ENCODE measurements at places on chromosomes 1 and 21. TPM values are rescaled to one million over a fixed set of nuclear protein-coding genes. Genes with fewer than 3 reads are reported as not detected.

DNA sequence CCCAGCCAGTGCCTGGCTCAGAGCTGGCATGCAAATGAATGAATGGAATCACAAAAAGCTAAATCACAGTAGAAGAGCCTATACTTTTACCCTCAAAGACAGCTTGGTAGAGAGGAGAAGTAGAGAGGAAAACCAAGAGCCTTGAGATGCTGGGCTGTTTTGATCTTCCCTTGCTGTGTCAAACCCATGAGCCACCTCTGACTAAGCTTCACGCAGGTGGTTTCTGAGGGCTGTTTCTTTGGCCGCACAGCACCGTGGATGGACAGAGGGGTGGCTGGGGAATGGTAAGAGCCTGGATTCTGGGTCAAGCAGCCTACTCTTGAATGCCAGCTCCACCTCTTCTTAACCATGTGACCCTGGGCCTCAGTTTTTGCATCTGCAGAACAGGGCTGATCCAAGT, 18.6 kb downstream of the ABCG1 start:
- DNase-seq, result peak; percentile 67

- DNase-seq, result no peak
Measured at GRCh38 chr1:52323731-52324130, 42.3 kb downstream of the CC2D1B start.

DNA sequence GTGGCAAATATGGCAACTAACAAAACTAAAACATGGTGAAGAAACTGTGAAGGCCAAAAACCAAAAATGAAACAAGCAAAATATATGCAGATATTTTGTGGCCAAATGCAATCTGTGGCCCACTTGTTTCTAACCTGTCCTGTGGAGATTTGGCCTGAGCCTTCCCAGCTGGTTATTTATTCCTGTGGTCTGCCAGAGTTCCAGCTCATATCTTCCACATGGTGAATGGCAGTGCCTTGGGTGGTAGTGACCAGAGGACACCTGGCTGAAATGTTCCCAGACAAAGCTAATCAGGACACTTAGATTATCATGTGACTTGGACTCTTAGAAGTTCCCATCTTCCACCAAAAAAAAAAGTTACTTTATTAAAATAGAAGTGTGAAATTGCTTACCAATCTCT, 39.7 kb downstream of the RNASEL start:
- DNase-seq, result no peak

Gene FAM229A
- 1.8 TPM for total RNA-seq

DNA sequence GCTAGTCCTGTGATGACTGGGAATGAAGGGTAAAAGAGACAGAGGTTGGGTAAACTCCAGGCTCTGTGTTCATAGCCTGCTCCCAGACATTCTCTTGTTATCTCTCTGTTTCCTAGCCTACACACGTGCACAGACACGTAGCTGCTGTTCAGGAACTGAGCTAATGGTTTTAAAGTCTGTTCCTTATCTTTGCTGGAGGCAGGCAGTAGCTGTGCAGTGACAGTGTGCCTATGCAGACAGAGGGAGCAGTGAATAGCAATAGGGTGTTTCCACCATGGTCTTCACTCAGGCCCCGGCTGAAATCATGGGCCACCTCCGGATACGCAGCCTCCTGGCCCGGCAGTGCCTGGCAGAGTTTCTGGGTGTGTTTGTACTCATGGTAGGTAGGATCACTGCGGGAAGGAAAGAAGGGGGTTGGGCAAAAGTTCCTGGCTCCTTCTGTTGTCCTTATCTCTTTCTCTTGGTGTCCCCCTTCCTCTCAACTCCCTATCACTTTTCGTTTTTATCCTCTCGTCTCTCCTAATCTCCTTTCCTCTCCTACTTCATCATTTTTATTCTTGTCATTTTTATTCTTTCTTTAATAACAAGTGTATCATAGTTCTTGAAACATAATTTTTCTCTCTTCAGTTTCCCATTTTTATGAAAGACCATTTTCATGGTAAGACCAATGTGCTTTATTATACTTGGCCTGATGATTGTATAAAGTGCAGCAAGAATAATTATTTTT, at the start of gene AQP10:
Gene AQP10 (plus strand): TSS at position 212 of the 727 bp plus-strand sequence. CDS start 63 bp downstream, at position 275.
- DNase-seq, result no peak

DNA sequence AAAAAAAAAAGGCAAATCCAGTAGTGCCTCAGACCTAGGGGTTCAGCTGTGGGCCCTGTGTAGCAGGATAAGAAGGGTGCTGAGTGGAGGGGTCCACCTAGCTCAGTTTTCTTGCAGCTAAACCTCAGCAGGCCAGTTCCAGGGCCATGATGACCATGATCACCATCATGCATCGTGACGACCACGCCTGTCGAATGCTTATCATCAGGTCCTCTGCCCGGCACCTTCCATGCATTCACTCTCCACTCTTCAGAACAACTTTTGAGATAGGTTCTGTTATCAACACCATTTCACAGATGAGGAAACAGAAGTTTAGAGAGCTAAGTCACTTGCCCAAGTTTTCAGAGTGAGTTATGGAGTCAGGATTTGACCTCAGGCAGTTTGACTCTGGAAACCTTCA, 54.9 kb downstream of the ACBD3 start:
- DNase-seq, result peak; percentile 35

Gene LENEP
- total RNA-seq, result 0.88 TPM

Gene CENPL
- total RNA-seq, result 12.1 TPM

Gene C1QTNF12
- total RNA-seq, result 0.36 TPM

GRCh38 chr1:178746345-178746744, 21.3 kb downstream of the RALGPS2 start:
- no peak for DNase-seq

DNA sequence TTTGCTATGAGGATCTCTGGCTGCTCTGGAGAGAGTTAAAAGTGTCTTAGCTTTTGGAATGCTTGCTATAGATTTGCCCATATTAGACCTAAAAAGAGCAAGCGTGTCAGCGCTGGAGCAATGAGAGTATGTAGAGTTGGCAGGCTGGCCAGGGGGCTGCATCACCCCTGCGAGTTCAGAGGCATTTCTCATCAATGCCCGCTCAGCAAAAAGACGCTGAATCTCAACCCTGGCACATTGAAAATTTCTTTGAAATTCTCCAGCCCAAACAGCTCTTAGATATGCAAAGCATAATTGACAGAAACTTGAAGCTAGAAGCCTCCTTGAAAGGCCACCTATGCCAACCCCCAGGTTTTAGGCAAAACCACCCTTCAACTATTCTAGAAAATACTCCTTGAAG, 135.5 kb upstream of the F3 start:
- no peak for DNase-seq

Gene TUFT1
- 12.7 TPM for total RNA-seq

DNA sequence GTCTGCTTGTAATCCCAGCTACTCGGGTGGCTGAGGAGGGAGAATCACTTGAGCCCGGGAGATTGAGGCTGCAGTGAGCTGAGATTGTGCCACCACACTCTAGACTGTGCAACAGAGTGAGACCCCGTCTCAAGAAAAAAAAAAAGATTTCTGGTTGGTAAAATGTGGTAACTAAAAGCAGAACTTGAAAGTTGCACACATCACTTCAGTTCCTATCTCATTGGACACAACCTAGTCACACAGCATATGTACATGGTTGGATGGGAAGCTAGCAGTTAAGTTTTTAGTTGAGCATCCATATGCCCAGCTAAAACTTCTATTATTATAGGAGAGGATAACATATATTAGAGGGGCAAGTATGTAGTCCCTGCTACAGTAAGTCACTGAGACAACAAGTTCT, 22.1 kb downstream of the BCAS2 start:
- no peak for DNase-seq

DNA sequence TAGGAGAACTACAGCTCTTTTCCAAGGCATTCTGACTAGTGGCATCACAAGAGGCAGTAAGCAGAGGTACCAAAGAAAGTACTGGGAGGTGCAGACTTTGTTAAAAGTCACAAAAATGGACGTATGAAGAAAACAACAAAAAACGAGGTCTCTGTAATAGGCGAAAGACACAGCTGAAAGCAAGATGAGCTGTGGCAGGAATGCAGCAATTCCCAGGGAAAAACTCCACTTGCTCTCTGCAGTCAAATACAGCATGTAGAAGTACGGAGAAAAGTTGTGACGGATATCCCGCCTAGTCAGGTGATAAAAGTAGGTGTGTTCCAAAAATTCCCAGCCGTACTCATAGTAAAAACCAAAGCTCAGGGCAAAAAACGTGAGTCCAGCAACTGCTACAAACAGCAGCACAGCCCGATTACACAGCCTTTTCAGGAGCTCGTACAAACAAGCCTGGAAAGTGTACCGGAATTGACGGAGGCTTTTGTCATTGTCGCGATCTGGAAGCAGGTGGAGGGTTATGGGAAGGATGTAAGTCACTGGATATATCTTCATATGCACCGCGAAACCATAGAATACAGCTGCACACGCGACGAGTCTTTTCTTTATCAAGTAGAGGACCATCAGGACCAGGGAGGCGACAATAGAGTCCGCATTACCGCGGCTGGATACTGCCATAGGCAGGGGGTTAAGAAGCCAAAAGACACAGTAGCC, 979 bp downstream of the PIGM start:
- DNase-seq, result peak; percentile 67

GRCh38 chr1:53265581-53265980, 27.3 kb upstream of the MAGOH start:
- no peak for DNase-seq

DNA sequence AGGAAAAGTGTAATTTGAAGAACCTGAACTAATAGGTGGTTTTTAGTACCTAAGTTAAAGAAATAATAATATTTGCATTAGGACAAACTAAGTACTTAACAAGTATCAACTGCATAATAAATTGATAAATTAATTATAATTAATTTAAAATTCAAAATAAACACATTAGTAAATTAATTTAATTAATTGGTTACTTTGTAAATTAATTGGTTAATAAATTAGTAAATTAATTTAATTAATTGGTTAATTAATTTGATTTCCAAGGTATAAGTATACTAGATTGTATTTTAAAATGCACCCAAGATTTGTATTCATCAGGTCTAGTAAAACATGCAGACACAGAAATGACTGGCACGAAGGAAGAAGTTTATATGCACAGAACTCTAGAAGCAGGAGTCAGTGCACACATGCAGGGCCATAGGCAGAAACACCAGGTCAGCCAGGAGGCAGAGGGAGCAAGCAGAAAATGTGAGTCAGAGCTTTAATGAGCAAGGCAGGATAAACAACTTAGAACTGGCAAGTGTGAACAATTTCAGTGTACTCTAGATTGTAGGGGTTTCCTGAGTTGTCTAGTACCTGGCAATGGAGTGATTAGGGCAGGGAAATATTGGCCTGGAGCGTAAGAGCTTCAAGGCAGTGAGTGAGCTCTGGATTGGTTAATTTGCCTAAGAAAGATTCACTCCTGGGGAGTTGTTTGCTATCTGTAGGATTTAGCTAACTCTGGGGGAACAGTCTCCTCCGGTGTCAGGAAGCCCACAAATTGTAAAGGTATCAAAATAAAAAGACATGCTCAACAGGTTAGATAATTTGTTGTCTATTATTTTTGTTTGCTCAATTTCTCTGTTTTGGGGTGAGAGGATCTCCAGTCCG, 665.7 kb downstream of the MRPL39 start:
- peak; percentile 3 for DNase-seq

DNA sequence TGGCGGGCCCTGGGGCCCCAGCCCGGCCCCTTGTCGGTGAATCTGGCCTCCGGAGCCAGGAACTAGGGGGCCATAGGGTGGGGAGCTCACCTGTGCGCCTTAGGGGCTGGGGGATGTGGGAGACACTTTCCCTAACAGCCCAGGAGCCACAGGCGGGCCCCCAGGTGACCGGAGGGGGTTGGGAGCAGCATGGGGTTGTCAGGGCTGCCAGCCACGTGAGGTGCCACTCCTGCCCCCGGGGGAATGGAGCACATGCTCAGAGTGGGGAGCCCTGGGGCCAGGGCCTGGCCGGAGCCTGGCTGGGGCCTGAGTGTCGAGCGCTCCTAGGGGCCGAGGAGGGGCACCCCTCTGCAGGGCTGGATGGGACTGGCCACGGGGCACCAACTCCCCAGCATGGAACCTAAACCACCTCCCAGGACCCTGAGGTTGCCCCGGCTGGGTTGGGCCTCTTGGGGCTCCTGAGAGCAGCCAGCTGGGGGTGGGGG, 19.9 kb downstream of the PRXL2B start:
- DNase-seq, result peak; percentile 70

Gene AK5
- total RNA-seq, result 38.3 TPM

Gene FCER1G
- total RNA-seq, result 0.29 TPM

- DNase-seq, result no peak
Measured at GRCh38 chr21:34825101-34825500, 156.3 kb downstream of the CLIC6 start.

DNA sequence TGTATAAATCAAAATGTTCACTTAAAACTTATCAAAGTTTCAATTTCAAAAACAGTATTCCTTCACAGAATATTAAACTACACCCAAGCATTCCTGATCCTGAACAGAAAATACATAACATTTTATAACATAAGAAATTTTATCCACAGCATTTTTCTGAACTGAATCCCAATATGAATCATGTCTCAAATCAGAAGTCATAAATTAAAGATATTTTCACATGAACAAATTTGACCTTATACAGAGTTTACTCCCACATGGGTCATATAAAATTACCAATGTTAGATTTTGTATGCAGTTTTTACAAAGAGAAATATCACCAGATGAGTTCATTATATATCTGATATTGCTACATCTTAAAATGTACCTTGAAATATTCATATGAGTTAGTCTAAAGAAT, 48.6 kb upstream of the ASPM start:
- DNase-seq, result no peak

Gene TNFRSF4
- not detected for total RNA-seq

- peak; percentile 48 for DNase-seq
Measured at GRCh38 chr1:59410457-59410856, 113.6 kb downstream of the FGGY start.

Gene HRNR
- not detected for total RNA-seq

DNA sequence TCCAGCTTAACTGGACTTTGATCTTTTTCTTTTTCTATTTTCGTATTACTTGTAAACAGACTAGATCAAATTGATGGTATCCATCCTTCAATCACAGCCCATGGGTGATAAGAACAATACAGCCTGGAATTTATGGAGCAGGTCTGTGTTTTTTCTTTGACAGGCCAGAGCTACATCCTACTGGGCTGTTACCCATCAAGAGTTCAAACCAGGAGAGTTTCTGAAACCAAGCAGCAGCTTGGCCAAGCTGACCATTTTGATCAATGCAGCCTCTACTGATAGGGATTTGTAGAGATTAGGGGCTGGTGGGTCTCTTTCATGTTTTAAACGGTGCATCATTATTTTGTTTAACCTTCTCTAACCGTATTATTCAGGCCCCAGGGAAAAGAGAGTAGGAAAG, 24.3 kb upstream of the CCDC190 start:
- DNase-seq, result no peak

Gene S100A3
- total RNA-seq, result 7.6 TPM

Gene HNRNPCL1
- total RNA-seq, result not detected

DNA sequence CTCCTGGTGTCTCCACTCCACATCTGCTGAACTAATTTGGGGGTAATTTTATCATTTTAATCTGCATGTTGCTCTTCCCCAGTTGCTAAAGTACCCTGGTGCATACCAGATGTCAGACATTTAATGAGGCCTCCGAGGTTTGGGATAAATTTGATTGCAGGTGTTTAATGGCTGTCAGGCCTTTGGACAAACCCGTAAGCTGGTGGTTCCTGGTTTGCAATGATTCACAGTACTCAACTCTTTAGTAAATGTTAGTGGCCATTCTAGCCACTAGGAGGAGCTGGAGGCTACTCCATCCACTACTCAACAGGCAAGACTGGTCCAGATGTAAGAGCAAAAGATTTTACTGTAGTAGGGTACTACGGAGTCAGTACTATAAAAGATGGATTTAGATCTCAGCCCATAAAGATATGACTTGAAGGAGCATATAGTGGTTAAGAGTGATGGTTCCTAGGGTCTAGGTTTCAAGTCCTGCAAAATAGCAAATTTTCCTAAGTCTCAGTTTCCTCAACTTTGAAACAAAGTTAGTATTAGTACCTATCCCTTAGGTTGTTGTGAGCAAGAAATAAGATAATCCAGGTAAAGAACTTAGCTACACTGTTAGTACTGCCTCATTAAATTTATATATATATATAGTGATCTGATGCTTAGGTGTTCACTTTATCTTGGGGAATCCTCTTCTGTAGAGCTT, 132.8 kb downstream of the SNX7 start:
- DNase-seq, result peak; percentile 46

Gene C1orf198
- total RNA-seq, result 352 TPM

Data from osteoblast (primary cell).